ENCODE measurements at places on chromosomes 5 and 9.

- no peak for DNase-seq
These were observed 135.3 kb upstream of the EPB41L4A start for GRCh38 chr5:112554101-112554977.

DNA sequence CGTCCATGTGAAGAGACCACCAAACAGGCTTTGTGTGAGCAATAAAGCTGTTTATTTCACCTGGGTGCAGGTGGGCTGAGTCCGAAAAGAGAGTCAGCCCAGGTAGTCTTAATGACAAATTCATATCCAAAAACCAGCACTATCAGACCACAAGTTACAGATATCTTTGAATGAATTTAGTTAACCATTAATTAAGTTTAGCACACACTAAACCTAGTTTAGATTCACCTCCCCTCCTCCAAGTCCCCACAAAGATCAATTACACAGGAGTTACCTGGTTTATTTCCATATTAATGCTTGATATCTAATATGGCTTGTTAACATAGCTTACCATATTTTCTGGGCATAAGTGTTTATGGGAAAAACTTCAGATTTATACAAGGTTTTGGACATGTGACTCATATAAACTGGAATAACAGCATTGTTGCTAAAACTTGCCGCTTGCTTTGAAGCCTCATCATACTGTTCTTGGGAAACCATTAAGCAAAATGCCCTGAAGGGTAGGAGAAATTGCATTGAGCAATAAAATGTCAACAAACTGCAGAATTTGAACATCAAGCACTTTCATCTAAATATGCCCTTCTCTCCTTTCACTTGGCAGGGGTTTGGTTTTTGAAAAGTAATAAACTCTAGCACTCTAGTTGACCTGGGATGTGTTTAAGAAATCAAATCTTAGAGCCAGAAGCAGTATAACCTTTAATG, 166.9 kb downstream of the SNCAIP start:
- no peak for DNase-seq

- no peak for DNase-seq
These were observed 617.4 kb downstream of the SLCO4C1 start for GRCh38 chr5:101678481-101679193.

- no peak for DNase-seq
These were observed 45.5 kb downstream of the IARS1 start for GRCh38 chr9:92247981-92248380.

DNA sequence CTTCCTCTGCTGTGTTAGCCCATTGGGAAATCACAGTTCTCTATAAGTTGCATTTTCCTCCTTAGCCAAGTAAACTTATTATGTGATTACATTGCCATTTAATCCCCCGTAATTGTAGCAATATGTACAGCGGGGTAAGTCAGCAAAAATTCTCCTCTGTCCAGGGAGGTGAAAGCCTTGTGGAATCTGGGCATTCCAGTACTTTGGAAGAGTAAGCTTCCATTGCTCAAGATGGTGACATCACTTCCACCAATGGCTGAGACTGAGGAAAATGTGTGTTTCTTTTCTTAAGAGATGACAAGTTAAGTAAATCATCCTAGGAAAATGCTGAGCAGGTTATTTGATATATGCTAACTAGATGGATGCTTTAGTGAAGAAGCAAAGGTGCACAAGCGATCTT, 436.7 kb downstream of the CETN3 start:
- DNase-seq = no peak

- DNase-seq = no peak
These were observed 302.4 kb upstream of the ZNF462 start for GRCh38 chr9:106560540-106560939.

DNA sequence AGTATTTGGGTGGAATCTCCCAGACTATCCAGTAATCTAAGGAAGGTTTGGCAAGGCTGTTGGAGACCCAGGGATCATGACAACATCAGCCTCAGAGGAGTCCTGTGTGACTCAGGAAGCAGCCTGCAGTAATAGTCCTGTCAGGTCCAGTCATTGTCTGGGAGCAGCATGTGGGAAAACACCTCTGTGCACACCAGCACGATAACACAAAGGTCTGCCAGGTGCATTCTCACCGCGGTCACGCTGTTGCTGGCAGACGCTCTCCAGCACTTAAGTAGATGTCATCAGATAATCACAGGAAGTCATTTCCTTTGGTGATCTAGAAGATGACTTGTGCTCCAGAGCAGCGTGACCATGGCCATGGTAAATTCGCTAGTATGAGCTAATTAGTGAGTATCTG, 99.2 kb upstream of the IQGAP2 start:
- DNase-seq = peak; percentile 7

DNA sequence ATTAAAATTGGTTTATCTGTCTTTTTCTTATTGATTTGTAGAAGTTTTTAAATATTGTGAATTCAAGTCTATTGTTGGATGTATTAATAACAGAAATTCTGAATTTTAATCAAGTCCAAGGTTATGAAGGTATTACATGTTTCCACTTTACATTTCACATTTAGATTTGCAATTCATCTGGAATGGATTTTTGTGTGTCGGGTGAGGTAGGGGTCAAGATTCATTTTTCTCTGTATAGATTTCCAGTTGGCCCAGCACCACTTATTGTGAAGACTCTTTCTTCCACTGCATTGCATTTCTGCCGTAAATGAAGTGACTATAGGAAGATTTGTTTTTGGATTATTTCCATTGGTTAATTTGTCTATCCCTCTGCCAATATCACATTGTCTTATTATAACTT, 35.5 kb upstream of the DMRT2 start:
- no peak for DNase-seq

- no peak for DNase-seq
These were observed 57.9 kb downstream of the DIAPH1 start for GRCh38 chr5:141560725-141561483.

GRCh38 chr5:362189-362588, 40.7 kb downstream of the AHRR start:
- DNase-seq = no peak

GRCh38 chr5:143648696-143649095, 163.3 kb upstream of the HMHB1 start:
- no peak for DNase-seq

GRCh38 chr5:148455185-148455584, 71.4 kb downstream of the FBXO38 start:
- no peak for DNase-seq

DNA sequence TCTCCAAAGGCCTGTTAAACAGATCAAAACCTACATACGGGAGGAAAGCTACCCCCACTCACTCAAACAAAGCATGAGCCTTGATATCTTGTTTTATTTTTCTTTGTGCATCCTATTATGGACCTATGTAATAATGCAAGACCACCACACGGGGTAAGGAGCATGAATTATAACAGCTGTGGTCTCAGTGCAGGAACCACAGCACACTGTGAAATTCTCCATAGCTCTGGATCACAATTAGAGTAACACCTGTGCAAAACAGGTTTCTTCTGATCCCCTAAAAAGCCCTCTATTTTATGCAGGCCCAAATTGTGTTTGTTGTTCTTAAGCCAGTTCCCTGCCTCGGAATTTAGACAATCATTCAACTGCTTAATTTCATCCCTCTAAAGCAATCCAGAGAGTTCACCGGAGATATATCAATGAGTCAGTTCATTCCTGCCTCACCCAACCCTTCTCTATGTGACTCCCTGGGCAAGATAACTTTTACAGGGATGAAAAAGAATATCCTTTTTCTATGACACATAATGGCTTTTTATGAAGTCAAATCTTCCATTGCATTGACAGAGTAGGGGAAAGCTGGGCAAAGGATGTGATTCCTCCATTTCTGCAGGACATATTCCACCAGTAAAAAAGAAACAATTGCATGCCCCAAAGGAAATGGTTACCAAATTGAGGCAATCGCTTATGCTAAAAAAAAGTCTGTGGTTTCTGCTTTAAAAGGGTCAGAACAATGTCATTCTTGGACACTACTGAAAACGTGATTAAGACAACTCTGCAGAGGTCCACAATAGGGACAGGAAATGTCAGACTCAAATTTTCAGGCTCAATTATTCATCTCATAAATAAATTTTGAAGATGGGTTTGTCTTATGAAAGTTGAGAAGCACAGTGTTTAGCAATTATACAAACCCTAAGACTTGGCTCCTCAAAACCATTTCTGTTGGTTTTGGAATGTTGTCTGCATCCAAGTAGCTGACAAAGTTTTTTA, 41.6 kb upstream of the FST start:
- no peak for DNase-seq

DNA sequence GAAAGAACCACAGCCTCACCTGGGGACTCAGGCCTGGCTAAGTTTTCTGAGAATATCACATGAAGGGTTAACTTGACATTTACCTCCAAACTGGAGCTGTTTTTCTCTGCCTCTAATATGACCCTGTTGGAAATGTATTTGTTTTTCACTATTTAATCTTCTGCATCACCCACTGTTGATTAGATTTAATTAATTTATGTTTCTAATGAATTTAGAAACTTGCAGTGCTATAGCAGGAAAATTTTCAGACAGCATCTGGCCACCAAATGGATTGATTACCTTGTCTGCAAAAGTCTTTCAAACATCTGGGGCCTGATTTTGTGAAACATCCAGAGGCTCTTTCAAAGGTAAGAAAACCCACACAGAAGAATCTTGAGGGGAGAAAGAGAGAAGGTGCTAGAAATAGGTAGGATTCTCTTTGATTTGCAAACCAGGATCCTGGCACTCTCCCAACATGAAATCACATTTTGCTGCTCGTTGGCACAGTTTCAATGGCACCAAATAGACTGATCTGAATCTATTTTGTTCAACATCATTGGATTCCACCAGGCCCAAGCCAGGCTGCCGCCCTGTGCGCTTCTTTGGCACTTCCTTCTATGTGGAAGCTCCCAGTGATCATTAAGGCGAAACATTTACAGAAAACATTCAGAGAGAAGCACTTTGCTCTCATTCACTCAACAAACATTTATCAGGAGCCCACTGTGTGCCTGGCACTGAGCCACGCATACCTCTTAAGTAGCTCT, 157.3 kb downstream of the PPP2R2B start:
- DNase-seq = no peak

DNA sequence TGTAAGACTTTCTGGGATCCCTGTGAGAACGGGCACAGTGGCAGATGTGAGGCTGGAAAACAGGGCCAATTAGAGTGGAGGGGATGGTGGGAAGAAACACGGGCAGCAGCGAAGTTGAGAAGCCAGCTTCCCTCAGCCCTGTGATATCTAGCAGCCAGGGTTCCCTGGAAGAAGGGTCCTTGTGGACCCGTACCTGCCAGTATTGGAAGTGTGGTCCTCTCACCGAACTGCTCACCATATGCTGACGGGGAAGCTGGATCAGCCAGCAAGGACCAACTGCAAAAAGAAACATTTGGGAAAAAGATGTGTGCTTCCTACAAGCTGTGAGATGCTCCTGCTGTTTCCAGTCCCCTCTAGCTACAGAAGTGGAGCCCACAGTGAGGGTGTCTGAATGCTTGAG, 13.6 kb downstream of the CKMT2 start:
- no peak for DNase-seq

DNA sequence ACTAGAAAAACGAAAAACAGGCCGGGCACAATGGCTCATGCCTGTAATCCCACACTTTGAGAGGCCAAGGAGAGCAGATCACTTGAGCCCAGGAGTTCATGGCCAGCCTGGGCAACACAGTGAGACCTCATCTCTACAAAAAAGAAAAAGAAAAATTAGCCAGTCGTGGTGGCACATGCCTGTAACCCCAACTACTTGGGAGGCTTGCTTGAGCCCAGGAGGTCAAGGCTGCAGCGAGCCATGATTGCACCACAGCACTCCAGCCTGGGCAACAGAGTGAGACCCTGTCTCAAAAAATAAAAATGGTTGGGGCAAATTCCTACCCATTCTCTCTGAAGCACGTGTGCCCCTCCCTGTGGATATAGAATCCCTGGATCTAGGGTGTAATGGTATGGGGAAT, 8.4 kb upstream of the CFAP157 start:
- DNase-seq = no peak

DNA sequence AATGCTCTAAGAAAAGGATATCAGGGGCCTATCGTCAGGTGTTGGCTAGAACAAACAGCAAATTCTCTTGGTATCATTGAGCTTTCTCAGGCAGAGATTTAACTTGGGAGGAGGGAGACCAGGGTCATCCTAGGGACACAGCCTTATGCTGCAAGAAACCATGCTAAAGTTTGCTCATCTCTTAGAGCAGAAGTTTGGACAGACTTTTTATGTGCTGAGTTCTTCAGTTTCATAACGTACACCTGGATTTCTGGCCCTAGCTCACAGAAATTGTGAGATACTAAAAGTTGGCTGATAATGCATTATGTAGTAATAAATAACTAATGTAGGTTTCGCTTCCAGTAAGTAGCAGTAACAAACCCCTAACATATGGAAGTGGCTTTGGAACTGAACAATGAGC, 1359.8 kb upstream of the CDH9 start:
- no peak for DNase-seq

DNA sequence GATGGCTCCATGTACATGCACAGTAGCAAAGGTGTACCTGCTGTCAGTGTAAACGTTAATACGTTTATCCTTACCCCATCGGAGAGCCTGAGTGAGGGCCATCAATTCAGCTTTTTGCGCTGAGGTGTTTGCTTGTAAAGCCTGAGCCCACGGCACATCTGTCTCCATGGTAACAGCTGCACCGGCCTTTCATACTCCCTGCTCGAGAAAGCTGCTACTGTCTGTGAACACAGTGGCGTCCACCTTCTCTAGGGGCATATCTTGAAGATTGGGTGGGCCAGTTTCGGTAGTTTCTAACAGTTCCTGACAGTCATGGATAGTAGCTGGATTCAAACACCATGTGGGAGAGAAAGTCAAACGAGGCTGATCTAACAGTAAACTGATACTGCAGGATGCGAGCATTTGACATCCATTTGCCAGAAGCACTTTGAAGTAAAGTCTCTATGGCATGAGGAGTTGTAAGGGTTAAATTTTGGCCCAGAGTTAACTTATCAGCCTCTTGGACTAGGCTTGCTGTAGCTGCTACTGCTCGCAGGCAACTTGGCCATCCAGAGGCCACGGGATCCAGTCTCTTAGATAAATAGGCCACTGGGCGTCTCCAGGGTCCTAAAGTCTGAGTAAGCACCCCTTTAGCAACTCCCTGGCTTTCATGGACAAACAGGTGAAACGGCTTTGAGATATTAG, 21.0 kb upstream of the RHOBTB3 start:
- DNase-seq = no peak

DNA sequence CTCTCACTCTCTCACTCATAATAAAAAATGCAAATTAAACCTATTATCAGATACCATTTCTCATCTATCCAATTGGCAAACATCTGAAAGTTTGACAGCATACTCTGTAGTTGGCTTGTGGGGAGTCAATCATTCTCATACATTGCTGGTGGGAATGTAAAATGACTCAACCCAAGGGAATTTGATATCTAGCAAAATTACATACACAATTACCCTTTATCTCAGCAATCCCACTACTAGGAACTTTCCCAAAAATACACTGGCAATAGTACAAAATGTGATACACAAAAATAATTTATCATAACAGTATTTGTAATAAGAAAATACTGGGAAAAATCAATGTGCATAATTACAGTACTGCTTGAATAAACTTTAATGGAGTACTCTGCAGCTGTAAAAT, 731.3 kb downstream of the DTWD2 start:
- DNase-seq = no peak
